ENCODE measurements at places on chromosomes 1 and 21. TPM values are rescaled to one million over a fixed set of nuclear protein-coding genes. Genes with fewer than 3 reads are reported as not detected.

Gene OR2M3
- not detected for polyA plus RNA-seq

Gene MIXL1
- polyA plus RNA-seq: not detected

Gene KPRP
- polyA plus RNA-seq: 0.44 TPM

Gene MIGA1
- 1.0 TPM for polyA plus RNA-seq

Gene LRRIQ3
- 0.26 TPM for polyA plus RNA-seq

Gene PRAMEF13
- polyA plus RNA-seq: not detected

Gene KMO
- 0.14 TPM for polyA plus RNA-seq

Gene HEYL
- polyA plus RNA-seq: 0.45 TPM

Gene TRIM67
- under 0.01 TPM for polyA plus RNA-seq

Gene C1orf167
- polyA plus RNA-seq: 0.98 TPM

Gene NPHP4
- polyA plus RNA-seq: 2.9 TPM

Gene CFHR5
- not detected for polyA plus RNA-seq

Gene SPATA1
- polyA plus RNA-seq: 0.48 TPM

Gene FALEC
- polyA plus RNA-seq: 2.1 TPM

Gene CIART
- polyA plus RNA-seq: 4.9 TPM

Gene PYHIN1
- polyA plus RNA-seq: 0.31 TPM

Gene ENAH
- polyA plus RNA-seq: 6.9 TPM

Gene CYP2J2
- polyA plus RNA-seq: 21.4 TPM

Gene ROR1
- 1.1 TPM for polyA plus RNA-seq

Gene NR5A2
- 0.31 TPM for polyA plus RNA-seq

Gene PLA2G2F
- polyA plus RNA-seq: 0.02 TPM

Gene NUDC
- polyA plus RNA-seq: 25.5 TPM

Gene DISC1
- 0.79 TPM for polyA plus RNA-seq

Gene LYPD8
- not detected for polyA plus RNA-seq

Gene MAGOH
- polyA plus RNA-seq: 77.0 TPM

Gene MYBPHL
- 0.14 TPM for polyA plus RNA-seq

Gene MATN1
- 0.01 TPM for polyA plus RNA-seq

Gene ORC1
- 0.96 TPM for polyA plus RNA-seq

Gene RNF223
- 28.2 TPM for polyA plus RNA-seq

Gene SEMA6C
- polyA plus RNA-seq: 3.3 TPM

Gene RNU1-4
- polyA plus RNA-seq: not detected

Gene DNASE2B
- not detected for polyA plus RNA-seq

Gene GPR157
- polyA plus RNA-seq: 15.7 TPM

Gene PCAT6
- 8.9 TPM for polyA plus RNA-seq

All from esophagus (tissue), 2 donors.